Skin of body (tissue), 3 donors: ENCODE measurements at places on chromosomes 5 and 9.

DNA sequence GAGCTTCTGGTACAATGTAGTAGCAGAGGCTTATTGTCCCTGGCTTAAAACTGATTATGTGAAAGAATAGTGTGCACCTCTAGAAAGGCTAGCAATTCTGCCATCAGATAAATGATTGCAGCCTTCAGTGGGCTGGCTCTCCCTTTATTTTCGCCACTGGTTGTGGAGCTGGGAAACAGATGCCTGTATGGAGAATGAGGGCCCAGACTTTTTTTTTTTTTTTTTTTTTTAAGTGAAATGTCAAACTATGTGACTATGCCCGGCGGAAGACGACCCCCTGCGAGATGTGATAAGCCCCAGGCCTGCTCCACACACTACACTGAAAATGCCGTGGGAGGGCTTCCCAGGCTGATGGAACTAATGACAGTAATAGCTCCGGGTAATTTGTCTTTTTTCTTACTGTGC lies 28.7 kb downstream of the ISL1 start:
- no peak for DNase-seq

DNA sequence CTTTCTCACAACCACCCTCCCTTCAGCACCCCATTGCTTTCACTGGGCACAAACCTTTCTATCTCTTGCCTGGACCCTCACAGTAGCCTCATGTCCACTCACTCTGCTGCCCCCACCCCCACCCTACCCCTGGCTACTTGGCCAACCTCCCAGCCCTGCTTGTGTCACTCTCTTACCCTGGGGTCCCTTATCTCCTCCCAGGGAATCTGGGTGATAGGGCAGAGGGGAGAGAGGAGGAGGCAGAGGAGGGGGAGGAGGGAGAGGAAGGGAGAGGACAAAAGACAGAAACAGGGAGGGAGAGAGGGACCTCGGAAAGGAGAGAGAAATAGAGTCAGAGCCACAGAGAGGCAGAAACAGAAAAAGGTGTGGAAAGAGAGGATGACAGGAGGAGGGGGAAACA lies 25.0 kb upstream of the KIF12 start:
- no peak for DNase-seq

GRCh38 chr5:110638970-110639902 lies 87.2 kb downstream of the TMEM232 start:
- DNase-seq: no peak

- DNase-seq: no peak
These were observed 1.5 kb downstream of the CERT1 start for GRCh38 chr5:75509956-75510355.

- DNase-seq: no peak
These were observed 99.1 kb downstream of the KCNT1 start for GRCh38 chr9:135801070-135801469.
